ENCODE measurements at places on chromosomes 4 and X.

DNA sequence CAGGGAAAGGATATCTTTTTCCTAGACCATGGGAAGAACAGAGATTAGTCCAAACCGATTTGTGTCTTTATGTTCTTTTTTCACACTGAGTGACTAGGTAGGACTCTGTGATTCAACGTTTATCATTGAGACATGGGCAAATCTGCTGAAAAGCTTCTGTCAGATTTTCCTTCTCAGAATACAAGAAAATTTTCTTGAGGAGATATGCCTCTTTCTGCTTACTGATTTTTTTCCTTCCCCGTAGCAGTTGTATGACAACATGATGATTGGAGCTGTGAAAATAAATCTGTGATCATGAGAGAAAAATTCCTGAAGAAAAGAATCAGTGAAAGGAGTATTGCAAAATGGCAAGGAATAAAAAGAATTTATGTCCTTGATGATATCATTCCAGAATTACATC lies 130.6 kb upstream of the FAT4 start:
- DNase-seq = no peak

DNA sequence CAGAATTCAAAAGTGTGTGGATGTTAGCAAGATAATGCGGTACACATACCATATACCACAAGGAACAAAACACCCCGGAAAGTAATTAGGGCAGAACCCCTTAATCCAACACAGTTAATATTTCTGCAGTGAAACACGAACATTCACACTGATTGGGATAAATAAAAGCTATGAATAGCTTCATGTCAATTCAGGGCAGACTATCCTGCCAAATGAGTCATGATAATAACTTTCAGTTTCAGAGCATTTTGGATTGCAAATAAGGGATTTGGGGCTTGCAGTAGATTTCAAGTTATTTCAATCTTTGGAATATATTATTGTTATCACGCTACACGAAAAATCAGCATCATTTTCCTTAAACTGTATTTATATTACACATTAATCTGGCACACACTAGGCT lies 24.3 kb downstream of the IRF2 start:
- DNase-seq = no peak

DNA sequence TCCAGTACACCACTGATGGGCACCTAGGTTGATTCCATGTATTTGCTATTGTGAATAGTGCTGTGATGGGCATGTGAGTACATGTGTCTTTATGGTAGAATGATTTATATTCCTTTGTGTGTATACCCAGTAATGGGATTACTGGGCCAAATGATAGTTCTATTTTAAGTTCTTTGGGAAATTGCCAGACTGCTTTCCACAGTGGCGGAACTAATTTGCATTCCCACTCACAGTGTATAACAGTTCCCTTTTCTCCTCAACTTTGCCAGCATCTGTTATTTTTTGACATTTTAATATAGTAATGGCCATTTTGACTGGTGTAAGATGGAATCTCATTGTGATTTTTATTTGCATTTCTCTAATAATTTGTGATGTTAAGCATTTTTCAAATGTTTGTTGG lies 25.9 kb downstream of the CC2D2A start:
- DNase-seq = no peak

DNA sequence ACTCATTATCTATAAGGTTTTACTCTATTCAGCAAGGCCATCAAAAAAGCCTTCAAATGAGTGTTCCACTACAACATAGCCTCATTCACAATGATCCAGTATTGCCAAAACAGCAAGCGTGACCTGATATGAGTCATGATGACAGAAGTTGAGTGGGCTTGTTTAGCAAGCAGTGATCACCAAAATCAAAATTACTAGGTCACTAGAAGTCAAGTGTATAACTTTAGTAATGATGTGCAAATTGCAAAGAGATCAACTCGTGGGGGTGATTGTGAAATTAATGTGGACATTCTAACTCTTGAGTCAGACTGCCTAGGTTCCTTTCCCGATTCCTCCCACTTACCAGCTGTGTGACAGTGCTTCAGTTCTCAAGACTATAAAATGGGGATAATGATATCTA lies 124.5 kb downstream of the CHM start:
- no peak for DNase-seq

DNA sequence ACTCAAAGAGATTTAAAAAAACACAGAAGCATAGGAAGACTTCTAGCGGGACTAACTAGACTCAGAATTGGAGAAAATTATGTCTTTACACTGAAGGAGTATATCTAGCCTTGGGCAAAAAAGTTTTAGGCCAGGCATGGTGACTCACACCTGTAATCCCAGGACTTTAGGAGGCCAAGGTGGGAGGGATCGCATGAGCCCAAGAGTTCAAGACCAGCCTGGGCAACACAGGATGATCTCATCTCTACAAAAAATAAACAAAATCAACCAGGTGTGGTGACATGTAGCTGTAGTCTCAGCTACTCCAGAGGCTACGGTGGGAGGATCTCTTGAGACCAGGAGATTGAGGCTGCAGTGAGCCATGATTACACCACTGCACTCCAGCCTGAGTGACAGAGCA lies 99.5 kb downstream of the NEUROG2 start:
- no peak for DNase-seq

- DNase-seq = no peak
Observed at GRCh38 chr4:163194593-163194992, 27.9 kb upstream of the NAF1 start.

- DNase-seq = no peak
Observed at GRCh38 chr4:138235419-138235952, 6.7 kb downstream of the SLC7A11 start.

DNA sequence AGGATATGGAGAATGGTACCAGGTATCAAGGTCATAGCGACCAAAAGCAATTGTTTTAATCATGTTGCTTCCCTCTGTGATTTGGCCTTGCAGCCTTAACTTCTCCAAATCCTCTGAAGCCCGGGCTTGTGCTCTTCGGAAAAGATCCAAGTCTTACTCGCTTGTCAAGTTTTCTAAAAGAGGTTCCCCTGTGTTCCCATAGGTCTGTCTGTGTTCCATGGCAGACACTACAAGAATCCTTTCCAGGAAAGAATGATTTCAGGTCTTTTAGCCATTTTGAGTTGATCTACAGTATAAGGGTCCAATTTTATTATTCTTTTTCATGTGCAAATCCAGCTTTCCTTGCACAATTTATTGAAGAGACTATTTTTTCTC lies 710.6 kb upstream of the DIAPH2 start:
- DNase-seq = no peak

DNA sequence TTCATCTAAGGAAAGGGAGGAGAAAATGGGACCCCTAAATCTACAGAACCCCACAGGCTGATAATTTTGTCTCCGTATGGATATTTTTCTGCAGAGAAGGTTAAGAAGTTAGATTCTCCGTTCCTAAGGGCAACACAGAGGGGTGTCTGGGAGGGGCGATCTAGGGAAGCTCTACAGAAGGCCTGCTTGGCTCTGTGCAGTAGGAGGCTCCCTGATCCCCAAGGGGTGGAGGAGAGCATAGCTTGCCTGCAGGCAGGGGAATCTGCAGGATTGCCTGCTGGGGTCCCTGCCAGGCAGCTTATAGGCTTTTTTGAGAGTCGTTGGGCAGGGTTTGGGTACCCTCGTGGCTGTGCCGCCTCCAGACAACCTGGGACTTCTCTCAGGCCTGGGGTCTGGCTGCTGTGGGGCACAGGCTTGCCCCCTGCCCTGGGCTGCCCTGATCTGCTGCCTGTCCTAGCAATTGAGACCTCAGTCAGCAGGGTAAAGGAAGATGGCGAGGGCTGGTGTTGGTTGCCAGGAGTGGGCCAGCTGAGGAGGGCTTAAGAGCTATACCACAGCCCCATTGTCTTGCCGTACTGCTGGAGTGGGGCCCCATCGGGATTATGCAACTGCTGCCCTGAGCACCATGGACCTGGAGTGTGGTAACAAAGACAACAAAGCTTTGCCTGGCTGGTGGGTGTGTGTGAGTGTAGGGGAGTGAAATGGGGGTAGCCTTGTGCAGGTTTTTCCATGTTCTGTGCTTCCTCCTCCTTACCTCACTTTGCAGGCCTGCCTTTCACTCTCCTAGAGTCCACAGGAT lies 74.1 kb downstream of the EFNB1 start:
- DNase-seq = no peak

DNA sequence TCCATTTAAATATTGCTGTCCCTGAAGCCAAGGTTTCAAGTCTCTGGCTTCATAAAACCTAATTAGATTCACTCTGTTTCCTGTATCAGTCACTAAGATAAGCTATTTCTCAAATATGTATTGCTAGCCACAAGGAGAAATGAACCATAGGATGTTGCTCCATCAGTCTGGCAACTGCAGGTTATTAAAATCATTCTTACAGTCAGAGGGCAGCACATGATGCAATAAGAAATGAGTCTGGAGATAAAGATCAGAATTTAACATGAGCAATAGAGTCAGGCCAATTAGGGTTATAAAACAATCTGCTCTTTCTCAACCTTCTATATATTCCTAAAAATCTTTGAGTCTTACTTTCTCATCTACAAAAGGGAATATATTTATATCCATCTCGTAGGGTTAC lies 7.2 kb downstream of the PRKG2 start:
- no peak for DNase-seq

GRCh38 chr4:39384563-39384962 lies 18.4 kb upstream of the RFC1 start:
- no peak for DNase-seq

- DNase-seq = no peak
Observed at GRCh38 chr4:102553982-102554381, 52.8 kb downstream of the NFKB1 start.

- DNase-seq = peak; percentile 75
Observed at GRCh38 chr4:76028350-76028765, 5.1 kb upstream of the CXCL10 start.

DNA sequence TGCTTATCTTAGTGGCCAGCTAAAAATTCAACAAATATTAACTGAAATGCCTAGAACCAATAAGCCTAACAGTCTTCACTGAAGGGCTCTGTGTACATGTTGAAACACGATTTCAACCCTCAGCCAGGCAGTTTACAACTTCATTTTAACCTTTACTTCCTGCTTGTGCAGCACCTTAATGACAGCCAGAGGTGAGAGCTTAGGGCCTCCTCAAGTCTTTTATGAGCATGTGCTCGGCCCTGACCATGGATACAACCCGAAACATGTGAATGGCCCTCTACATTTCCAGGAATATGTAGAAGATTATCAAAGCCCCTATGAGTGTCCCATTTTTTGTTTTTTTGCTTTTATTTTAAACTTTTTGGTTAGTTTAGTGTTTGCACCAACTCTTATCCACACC lies 88.3 kb downstream of the MSN start:
- no peak for DNase-seq

DNA sequence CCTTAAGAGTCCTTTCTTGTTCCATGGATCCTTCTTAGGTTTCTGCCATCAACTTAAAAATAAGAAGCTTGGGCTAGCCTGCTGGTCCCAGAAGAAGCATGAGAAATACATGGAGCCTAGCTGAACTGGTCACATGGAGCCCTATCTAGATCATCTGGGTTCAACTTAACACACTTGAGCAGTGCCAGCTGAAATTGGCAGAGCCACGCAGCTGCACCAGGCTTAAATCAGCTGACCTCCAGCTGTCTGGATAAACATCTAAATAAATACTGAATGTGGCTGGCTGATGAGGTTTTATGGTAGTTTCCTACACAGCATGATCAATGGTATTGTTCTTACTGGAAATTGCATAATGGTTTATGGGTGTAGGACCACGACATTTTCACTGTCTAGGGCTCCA lies 598.4 kb upstream of the FAM241A start:
- no peak for DNase-seq

DNA sequence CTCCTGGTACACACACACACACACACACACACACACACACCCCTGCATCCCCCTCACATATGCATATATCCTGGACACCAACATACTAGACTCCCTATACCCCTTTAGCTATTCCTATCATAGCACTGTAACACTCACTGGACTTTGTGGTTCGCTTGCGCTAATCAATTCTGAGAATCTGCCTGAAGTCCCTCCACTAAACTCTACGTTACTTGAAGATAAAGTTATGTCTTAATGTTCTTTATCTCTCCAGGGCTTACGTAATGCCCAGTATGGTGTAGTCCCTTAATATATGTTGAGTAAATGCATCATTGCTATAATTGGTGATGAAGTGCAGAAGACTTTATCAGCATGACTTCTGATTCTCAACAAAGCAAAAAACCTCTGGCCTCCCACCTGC lies 32.3 kb downstream of the PTCHD1 start:
- no peak for DNase-seq

All from CD4-positive, alpha-beta T cell treated with Interferon alpha-2 for 1 hour (primary cell).